ENCODE measurements at places on chromosomes 12 and 14.
A peak's percentile ranks its signal among the peaks of the same experiment; 100 is the strongest.

- no peak for DNase-seq
Measured at GRCh38 chr12:105315130-105315529, 15.4 kb upstream of the C12orf75 start.

- no peak for DNase-seq
Measured at GRCh38 chr14:105117257-105117646, 51.3 kb downstream of the JAG2 start.

GRCh38 chr12:66066929-66067523 lies 63.5 kb downstream of the LLPH start:
- no peak for DNase-seq

GRCh38 chr12:59041241-59042121 lies 121.2 kb upstream of the LRIG3 start:
- DNase-seq, result no peak

- no peak for DNase-seq
Measured at GRCh38 chr12:1666685-1667162, 24.1 kb upstream of the ADIPOR2 start.

- no peak for DNase-seq
Measured at GRCh38 chr12:19946550-19946949, 421.8 kb upstream of the PDE3A start.

DNA sequence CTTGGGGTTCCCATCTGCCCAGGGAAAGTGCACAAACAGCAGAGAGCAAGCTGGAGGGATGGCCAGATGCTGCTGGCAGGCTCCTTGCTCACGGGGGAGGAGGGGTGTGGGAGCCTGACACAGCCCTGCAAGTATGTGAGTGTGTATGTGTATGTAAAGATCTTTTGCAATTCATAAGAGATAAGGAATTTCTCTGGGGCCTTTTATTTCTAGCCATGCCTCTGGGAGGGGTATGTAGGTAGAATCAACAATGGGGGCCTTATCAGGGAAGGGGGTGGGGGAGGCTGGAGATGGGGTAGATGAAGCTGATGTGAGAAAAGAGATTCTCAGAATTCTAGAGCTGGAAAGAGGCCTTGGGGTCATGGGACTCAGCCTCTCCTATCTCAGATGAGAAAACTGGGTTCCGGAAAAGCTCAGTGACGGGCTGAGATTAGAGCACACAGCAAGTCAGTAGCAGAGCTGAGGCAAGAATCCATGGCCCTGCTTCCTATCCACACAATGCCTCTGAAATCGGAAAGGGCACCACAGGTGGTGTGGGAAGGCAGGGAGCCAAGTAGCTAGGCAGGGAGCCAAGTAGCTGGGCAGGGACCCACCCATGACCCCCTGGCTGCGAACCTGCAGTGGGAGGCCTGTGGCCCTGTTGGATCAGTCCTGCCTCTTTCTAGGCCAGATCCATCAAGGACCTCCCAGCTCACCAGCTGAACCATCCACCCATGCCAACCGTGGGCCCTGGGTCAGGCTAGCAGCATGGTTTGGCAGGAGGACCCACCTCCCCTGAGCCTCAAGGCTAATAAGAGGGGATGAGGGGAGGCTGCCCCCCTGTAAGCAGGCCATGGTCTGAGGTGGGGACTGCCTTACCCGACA lies 54.7 kb downstream of the PLEKHG3 start:
- DNase-seq, result no peak

- DNase-seq, result no peak
Measured at GRCh38 chr12:127063339-127064072, 1203.5 kb upstream of the TMEM132C start.

DNA sequence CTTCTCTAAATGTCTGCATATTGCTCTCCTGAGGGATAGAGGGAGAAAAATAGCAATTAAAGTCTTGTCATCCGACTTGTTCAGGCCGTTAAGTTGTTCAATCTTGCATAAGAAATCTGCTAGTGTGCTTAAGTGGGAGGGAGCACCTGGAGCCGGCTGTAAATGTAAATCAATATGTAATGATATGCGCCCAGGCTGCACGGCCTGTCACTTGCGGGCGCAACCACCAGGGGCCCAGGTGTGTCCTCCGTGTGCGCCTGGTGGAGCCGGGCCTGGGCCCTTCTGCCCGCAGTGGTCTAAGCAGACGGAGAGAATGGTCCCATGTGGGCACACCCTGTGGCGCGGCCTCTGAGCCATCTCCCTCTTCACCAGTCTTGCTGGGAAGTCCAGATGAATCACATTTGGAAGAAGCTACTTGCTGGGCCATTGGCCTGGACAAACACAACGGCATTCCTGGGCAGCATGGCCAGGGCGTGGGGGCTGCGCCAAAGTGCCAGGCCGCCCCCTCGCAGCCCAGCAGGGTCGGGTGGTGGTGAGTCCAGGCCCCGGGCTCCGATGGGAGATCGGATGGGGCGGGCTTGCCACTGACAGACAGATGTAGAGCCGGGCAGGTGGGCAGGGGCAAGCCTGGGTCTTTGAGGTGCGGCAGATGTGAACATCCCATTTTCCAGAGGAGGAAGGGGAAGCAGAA lies 193.3 kb upstream of the C14orf180 start:
- no peak for DNase-seq

DNA sequence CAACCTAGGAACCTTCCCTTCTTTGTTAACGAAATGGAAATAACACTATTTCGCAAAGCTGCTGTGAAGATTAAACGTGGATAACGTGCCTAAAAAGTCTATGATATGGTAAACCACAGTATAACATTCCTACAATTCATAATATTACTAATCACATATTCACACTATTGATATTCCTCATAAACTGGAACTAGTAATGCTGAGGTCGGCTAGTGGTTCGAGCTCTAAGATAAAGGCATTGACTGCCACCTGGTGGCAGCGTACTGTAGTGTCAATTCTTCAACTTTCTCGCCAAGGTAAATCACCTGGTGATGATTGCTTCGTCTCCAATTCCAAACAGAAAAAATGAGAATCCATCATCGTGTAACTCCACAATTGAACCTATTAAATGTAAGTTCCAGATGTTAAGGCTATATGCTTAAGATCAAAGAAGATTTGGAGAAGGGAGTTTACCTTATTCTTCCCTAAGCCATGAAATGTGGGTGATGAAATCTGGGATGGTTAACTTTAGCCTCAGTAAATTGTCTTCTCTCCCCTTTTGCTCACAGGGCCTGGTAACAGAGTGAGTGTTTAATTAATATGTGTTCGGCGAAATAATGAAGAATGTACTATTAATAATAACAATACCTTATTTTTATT lies 197.5 kb upstream of the TMEM132C start:
- DNase-seq, result no peak

- DNase-seq, result no peak
Measured at GRCh38 chr12:2627076-2627834, 167.5 kb upstream of the FKBP4 start.

DNA sequence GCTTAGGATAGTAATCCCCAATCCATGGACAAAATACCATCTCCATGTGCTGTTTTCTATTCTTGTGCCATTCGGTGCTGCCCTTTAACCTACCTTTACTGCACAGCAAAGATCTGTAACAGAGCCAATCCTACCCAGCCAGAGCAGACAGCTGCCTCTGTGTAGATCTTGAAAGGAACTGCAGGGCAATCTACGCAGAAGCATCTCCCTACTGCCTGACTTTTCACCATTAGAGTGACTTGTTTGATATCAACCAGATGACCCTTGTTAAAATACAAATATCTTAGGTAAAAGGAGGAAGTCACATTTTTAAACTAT lies 33.9 kb upstream of the PPM1A start:
- no peak for DNase-seq

GRCh38 chr12:130715150-130715997 lies 725 bp downstream of the RIMBP2 start:
- no peak for DNase-seq

- DNase-seq, result no peak
Measured at GRCh38 chr14:68984686-68985085, 5.6 kb upstream of the ACTN1 start.

DNA sequence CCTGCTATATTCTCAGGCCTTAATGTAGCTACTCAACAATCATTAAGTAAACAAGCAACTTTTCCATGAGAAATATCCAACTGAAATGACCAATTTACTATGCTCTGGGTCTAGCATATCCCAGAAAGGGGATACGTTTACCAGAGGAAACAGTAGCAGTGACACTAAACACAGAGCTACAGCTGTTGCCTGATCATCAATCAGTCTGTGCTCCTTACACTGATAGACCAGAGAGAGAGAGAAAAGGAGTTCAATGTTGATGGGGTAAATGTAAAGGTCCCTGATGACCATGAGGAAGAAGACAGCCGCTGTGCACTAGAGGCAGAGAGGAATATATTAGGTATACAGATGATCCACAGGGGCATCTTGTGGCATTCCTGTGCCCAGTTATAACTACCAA lies 397.2 kb upstream of the USP15 start:
- no peak for DNase-seq

DNA sequence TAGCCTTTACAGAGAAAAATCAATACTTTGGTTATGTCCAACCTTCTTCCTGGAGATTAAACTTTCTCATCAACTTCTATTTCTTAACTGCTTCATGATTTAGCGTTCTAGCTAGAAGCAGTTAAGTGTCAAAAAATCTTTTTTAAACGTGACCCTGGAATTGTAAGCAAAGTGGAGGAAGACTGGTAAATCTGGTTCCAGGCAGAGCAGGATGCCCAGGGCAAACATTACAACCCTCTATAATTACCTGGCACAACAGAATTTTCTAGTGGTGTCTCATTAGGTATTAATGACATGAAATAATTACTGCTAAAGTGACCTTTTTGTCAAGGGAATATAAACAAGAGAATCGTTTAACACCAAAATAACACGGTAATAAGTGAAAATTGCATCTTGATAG lies 320.8 kb downstream of the MED13L start:
- DNase-seq, result no peak

GRCh38 chr12:5003025-5003666 lies 40.5 kb upstream of the KCNA5 start:
- DNase-seq, result peak; percentile 22

- DNase-seq, result no peak
Measured at GRCh38 chr12:54879579-54879978, 25.3 kb downstream of the MUCL1 start.

GRCh38 chr14:27078191-27078590 lies 480.4 kb upstream of the NOVA1 start:
- no peak for DNase-seq

- DNase-seq, result peak; percentile 3
Measured at GRCh38 chr14:32217301-32217700, 14.2 kb upstream of the RNU6-8 start.

DNA sequence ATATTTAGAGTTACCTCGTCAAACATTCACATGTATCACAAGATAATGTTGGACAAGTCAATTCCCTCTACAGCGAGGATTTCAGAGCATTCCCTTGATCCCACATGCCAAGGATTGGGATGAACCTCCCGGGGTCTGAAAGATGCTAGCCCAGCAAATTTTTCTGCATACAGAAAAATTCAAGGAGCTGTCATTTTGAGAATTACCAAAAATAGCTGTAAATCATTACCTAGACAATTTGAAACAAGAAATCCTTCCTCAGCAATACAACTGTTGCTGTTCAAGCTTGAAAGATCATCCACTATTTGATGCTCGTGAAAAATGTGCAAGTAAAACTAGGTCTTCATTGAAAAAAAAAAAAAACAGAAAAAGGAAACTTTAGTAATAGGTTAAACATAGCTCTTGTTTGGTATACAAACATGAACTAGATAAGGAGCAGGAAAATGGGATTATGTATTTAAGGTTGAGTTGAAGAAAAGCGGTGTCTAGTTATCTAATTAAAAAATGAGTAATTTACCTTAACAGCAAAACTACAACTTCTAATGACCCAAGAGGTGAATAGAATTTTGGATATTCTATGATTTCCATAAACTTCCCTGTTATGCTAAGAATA lies 73.1 kb downstream of the NTN4 start:
- DNase-seq, result no peak

DNA sequence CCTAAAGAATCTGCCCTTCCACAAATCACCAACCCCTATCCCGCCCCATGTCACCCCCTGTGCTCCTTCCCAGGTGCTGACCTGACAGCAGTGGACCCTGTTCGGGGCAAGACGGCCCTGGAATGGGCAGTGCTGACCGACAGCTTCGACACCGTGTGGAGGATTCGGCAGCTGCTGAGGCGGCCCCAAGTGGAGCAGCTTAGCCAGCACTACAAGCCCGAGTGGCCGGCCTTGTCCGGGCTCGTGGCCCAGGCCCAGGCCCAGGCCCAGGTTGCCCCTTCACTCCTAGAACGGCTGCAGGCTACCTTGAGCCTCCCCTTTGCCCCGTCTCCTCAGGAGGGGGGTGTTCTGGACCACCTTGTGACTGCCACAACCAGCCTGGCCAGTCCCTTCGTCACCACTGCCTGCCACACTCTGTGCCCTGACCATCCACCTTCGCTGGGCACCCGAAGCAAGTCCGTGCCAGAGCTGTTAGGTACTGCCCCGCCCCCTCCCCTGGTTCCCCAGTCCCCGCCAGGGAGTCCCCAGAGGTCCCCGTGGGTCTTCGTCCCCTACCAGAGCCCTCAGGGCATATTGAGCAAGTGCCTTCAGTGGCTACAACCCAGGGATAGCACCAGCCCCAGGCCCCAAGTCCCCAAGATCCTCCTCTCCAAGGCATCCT lies 2.7 kb downstream of the ANKRD33 start:
- no peak for DNase-seq

- no peak for DNase-seq
Measured at GRCh38 chr14:67517083-67517482, 16.0 kb upstream of the PLEKHH1 start.

GRCh38 chr14:50541159-50541567 lies 8.8 kb upstream of the MAP4K5 start:
- no peak for DNase-seq

- DNase-seq, result no peak
Measured at GRCh38 chr12:69783365-69783764, 41.7 kb upstream of the MYRFL start.

GRCh38 chr14:97912217-97912616 lies 1115.0 kb downstream of the VRK1 start:
- DNase-seq, result no peak

- no peak for DNase-seq
Measured at GRCh38 chr12:114812384-114812783, 128.4 kb upstream of the TBX3 start.

- no peak for DNase-seq
Measured at GRCh38 chr12:90574676-90575075, 380.3 kb downstream of the CCER1 start.

Data from GDM1 (cell line).